ENCODE measurements at places on chromosomes 16 and 17.
A peak's percentile ranks its signal among the peaks of the same experiment; 100 is the strongest.

DNA sequence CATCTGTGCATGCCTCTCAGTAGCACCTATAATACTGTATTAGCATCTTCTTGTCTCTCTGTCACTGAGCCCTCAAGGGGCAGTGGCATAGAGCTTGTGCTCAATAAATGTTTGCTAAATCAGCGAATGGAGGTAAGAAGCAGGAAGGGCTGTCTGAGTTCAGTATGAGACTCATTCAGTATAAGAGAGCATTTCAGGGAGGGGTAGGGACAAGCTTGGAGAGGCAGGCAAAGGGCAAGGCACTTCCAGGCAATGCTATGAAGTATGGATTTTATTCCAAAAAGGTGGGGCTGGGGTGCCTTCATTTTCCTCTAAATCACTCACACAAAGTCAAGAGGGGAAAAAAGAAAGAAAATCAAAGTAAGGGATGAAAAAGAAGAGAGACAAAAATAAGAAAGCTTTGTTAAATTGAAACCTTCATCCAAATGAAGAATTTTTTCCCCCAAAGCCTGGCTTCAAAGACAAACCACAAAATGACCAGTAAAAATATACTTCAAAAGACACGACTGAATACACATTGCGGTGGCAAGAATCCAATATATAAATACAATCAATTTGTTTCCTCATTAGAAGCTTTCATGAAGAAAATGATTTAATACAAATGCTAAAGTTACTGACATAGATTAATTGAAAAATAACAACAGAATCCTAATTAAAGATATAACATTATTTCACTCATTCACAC lies 51.2 kb downstream of the SKAP1 start:
- no peak for DNase-seq

GRCh38 chr16:29318037-29318436 lies 88.5 kb downstream of the NPIPB11 start:
- no peak for DNase-seq

DNA sequence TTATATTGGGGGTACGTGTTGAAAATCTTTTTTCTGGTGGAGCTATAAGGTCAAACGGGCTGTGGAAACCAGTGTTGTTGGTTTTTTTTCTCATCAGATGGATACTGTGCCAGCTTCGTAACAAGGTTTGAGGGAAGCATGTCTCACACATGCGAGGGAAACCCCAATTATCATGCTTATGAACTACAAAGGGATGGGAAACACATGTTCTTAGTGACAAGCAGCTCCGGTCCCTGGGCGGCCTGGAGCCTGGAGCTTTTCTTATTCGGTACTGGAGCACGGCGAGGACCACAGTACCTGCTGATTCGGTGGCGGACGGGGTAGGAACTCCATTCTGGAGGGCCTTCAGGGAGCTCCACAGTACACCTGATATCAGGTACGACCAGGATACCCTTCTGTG lies 12.5 kb downstream of the SLC43A2 start:
- DNase-seq = no peak

- peak; percentile 12 for DNase-seq
Measured at GRCh38 chr16:77833921-77834634, 45.7 kb downstream of the VAT1L start.

GRCh38 chr17:82097184-82097918 lies 685 bp downstream of the FASN start:
- no peak for DNase-seq

DNA sequence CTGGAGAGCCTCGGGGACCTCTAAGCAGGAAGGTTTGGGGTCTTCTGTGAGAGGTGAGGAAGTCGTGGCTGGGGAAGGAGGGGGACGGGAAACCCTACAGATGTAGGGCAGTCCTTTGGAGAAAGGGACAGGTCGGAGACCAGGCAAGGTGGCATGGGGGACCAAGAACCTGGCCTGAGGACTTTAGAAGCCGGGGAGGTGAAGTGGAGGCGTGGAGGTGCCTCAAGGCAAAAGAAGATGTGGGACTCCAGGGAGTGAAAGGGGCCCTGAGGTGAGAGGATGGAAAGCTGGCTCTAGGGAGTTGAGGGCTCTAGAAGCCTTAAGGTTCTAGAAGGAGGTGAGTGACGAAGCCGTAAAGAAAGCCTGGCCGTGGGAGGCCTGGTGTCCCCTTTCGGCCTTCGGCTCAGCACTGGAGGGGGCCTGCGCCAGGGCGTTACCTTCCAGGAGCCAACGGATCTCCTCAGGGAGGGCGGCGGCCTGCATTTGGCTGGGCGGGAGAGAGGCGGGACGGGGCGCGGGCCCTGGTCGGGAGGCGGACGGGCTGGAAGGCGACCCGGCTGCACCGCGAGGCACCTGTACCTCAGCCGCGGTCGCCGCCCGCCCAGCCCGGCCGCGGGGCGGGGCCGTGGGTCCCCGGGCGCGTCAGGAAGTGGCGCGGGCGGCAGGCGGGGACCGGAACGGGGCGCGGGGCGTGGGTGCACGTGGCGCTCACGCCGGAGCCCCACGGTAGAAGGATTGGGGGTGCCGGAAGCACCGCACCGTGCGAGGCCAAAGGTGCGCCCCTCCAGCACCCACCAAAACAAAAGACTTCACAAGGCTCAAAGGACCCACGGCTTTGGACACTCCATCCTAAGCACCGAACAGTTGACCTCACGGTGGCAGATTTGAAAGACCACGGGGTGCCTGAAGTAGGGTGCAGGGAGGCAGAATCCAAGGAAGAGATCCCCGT lies at the start of gene SKAP1:
TSS of gene SKAP1 (minus strand) at position 577 of the 949 bp plus-strand sequence.
- DNase-seq = no peak

DNA sequence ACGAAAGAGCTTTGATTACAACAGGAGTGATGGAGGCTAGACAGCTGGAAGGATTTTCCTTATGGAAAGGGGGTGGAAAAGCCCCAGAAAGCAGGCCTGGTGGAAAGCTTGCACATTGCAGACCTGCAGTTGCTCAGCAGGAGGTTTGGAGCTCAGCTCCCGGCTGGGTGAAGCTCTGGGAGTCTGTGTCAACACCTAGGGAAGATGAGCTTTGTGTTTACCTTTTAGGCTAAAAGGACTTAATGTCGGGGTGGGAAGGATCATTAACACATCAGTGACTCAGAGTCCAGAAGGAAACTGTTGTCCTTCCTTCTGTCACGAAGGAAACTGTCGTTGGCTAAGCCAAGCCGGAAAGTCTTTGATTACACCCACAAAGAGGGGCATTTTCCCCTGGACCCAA lies 48.2 kb downstream of the RAP1GAP2 start:
- DNase-seq = no peak

GRCh38 chr17:56314026-56314425 lies 160.8 kb downstream of the ANKFN1 start:
- DNase-seq = no peak

GRCh38 chr17:62706598-62707424 lies 79.3 kb downstream of the MRC2 start:
- DNase-seq = no peak

DNA sequence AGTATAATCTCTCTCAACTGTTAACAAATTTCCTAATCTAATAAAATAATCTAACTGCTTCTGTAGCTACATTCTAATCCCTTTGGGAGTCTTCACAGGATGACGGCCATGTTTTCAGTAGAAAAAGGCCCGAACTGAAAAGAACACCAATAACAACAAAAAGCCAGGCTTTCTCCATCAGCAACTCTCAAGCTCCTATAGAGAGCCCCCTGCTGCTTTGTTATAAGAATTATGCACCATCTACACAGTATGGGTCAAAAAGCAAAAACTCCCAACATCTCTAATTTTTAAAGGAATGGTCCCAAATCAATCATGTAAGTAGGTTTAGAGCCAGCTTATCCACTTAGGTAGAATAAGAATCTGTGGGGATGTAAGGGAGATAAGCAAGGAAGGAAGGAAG lies 163.6 kb upstream of the C17orf78 start:
- no peak for DNase-seq

DNA sequence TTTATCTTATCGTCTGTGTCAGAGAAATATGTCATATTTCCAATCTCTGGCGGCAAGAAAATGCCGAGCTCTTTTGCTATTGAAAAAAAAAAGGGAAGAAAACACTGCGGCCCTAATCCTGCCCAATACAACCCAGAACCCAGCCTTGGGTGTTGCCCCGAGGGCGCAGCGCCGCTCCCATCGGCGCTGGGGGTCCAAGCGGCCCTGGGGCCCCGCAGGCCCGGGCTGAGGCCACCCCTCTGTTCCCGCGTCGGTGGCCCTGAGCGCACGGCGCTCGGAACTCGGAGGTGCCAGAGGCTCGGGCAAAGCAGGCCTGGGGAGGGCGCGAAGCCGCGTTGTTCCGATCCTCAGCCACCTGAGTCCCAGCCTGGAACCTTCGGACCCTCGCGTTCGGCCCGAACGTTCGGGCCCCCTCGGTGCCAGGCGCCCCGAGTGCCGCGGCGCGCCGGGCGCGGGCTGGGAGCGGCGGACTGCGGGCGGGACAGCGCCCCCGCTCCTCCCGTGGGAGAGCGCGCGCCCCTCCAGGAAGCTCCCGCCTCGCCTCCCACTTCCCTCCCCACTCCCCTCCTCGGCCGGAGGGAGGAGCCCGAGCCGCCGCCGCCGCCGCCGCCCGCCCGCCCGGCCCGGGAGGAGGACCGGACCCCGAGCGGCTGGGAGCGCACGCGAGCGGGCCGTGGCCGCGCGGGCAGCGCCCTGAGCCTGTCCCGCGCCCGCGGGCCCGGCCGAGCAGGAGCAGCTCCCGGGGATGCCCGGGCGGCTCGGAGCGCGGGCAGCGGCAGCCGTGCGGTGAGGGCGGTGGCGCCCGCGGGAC lies at the start of gene CPNE2:
TSS of gene CPNE2 (plus strand) at position 609 of the 811 bp plus-strand sequence. CDS start 18,160 bp downstream, outside the sequence.
- DNase-seq = no peak

DNA sequence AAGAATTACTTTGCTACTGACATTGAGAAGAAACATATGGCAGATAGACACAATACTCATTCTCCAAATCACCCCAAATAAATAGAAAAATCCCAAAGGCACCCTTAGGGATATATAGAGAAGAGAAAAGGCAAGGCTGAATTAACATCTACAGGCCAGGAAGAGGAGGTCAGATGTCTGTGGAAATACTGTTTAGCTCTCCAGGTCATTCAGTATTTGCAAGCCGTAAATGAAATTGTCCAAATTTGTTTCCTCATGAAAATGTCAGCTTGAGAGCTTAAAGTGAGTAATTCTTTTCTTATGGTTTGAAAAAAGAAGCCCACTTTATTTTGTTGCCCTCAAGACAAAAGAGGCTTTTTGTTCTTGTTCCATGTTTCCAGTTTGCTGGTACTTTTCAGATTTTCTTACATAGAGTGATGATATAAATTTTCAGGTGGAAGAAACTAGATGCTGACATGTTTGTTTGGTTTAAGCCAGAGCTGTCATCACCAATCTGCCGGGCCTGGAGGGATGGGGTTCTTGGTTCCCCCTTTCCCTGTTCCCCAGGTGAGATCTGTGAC lies 189.0 kb downstream of the MAP2K4 start:
- DNase-seq = no peak

- peak; percentile 52 for DNase-seq
Measured at GRCh38 chr17:78970834-78971755, 8.6 kb downstream of the LGALS3BP start.

DNA sequence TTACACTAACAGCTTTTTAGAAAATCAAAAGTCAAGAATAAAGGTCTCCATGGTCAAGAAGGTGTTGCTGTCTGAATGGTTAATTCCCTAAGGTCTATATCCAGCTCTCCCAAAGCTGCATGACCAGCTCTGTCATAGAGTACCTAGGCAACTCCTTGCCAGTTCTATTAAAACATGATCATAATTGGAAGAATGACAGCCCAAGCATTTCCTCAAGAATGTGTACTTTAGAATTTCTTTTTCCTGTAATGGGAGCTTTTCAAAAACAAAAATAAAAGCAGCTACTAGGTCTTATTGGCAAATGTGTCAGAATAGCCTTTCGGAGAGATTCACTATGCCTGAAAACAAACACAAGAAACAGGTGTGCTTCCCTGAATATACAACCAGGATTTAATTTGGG lies 7.9 kb downstream of the SPOP start:
- no peak for DNase-seq

- DNase-seq = peak; percentile 62
Measured at GRCh38 chr16:88810912-88811768, 588 bp downstream of the APRT start.

- DNase-seq = no peak
Measured at GRCh38 chr16:25031132-25031440, 15.9 kb upstream of the ARHGAP17 start.

GRCh38 chr17:39357488-39357887 lies 43.9 kb downstream of the FBXL20 start:
- no peak for DNase-seq

DNA sequence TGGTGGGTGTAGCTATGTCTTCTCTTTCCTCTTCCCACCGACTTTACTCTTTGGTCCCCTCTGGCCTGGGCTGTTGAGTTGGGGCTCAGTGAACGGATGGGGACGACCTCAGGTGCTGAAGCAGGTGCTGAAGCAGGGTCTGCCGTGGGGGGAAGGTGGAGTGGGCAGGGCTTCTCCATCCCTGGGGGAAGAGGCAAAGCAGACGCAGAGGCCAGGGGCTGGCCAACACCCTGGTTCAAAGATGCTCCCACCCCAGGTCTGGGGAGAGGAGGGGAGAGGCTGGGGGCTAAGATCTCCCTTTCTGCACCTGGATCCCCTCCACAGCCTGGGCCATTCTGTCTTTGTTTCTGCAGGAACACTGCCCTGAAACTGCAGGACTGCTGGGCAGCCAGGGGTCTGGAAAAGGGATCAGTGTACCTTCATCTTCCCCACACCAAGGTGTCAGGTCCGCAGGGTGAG lies 22.9 kb downstream of the ALOX12B start:
- no peak for DNase-seq

GRCh38 chr17:82815790-82816305 lies 24.0 kb downstream of the ZNF750 start:
- no peak for DNase-seq

- DNase-seq = no peak
Measured at GRCh38 chr17:51801626-51802025, 356.9 kb downstream of the CA10 start.

- DNase-seq = peak; percentile 30
Measured at GRCh38 chr16:27408012-27408601, 6.1 kb downstream of the IL21R start.

DNA sequence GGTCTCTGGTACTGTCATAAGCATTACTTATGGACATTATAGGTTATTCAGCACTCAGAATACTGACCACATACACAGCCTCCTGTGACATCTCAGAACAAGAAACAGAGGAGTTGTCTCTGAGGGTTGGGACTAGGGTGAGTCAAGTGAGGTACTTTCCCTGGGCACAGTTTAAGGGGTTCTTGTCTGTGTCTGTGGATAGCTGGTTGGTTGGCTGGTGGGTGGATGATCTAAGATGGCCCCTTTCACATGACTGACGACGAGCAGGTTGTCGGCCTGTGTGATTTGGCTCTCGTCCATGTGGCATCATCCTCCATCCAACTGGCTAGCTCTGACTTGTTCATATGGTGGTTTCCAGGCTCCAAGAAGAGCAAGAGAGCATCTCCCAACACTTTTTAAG lies 163.9 kb downstream of the PRKCB start:
- no peak for DNase-seq

- peak; percentile 8 for DNase-seq
Measured at GRCh38 chr17:80220054-80220735, at the start of the genes SGSH and SLC26A11. SGSH (minus strand) TSS chr17:80220333; CDS start chr17:80220313, 20 bp downstream. SLC26A11 (plus strand) TSS chr17:80220427; CDS start chr17:80221561, 1,134 bp downstream.

- DNase-seq = no peak
Measured at GRCh38 chr17:4643676-4644075, 2.2 kb upstream of the ALOX15 start.

- DNase-seq = no peak
Measured at GRCh38 chr16:35339337-35339736, 1879.9 kb downstream of the TP53TG3F start.

GRCh38 chr17:75645889-75646637 lies 12.8 kb downstream of the SMIM5 start:
- no peak for DNase-seq

Data from fibroblast of the conjunctiva (primary cell).